Fibroblast of lung (primary cell): ENCODE measurements at places on chromosomes 13 and 19. TPM values are rescaled to one million over a fixed set of nuclear protein-coding genes. Genes with fewer than 3 reads are reported as not detected.

DNA sequence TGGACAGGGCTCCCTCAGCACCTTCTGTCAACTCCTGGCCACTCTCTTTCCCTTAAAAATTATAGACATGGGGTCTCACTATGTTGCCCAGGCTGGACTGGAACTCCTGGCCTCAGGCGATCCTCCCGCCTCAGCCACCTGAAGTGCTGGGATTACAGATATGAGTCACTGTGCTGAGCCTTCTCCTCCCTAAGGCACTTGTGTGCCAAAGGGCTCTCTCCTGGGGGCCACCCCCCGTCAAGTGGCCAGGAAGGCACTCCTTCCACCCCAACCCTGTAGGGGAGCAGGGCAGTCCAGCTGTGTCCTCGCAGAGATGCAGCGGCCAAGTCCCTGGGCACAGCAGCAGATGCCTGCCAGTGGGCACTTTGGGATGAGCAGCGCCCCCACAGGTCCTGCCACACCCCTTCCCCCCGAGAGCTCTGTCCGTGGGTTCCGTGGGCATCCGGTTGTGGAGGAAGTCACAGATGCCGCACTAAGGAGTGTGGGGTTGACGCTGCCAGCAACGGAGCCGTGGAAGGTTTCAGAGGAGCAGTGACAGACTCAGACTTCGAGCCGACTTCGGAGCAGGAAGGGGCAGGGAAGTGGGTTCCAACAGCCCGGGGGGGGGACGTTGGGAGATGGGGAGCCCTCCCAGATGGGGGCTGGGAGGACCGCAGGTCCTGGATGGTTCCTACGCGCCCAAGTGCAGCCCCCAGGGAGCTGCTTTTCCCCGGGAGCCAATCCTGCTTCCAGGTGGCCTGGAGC is 3.3 kb upstream of the UQCR11 start:
- no peak overlapping the region for H3K27ac ChIP-seq
- DNase-seq: no peak
- H3K36me3 ChIP-seq: peaks cover 24% of the 10 kb centered on the region

DNA sequence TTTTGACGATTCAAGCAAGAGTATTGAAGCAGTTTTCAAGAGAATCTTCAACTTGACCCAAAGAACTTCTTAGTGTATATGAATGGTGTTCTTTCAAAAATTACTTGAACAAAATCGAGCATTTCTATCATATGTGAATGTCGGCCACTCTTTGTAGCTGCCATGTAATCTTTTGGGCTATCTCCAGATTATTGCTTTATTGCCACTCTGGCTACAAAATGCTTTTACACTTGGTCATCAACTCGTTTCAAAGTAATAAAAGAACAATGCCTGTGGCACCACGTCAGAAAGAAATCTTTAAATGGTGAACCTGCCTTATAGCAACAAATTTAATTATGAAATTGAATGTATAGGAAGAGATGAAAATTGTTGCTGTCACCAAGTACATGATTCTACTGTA is 834.5 kb downstream of the GPC5 start:
- no peaks in the 10 kb centered on the region for H3K27me3 ChIP-seq
- H3K36me3 ChIP-seq: no peaks in the 10 kb centered on the region
- no peak overlapping the region for H3K27ac ChIP-seq
- DNase-seq: no peak
- H3K4me3 ChIP-seq: no peak overlapping the region
- no peaks in the 10 kb centered on the region for H3K4me1 ChIP-seq

DNA sequence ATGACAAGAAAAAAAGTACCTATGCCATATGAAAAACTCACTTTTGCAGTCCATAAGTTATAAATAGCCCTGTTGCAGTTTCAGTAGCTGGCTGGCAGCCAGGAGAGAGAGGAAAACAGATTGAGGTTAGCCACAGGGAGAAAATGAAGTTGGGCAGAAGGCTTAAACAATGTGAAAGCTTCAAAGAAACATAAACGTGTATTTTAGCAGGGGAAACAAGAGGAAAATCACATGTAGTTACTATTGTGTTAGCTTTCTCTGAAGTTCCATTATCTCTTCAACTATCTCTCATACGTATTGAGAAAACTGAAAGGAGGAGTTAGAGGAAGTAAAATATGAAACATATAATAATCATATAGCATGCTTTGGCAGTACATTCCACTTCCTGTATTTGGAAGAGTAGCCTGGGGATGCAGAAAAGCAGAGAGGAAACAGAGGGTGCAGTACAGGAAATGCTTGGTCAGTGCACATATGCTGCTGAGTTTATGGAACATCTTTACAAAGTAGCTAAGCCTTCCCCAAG is 1551.1 kb downstream of the EFNB2 start:
- H3K4me3 ChIP-seq: no peak overlapping the region
- DNase-seq: peak; percentile 72
- no peak overlapping the region for H3K27ac ChIP-seq

GRCh38 chr13:73060251-73061160 is 1.7 kb downstream of the KLF5 start:
- H3K27ac ChIP-seq: no peak overlapping the region
- no peaks in the 10 kb centered on the region for H3K27me3 ChIP-seq
- no peaks in the 10 kb centered on the region for H3K36me3 ChIP-seq
- no peaks in the 10 kb centered on the region for H3K4me1 ChIP-seq
- DNase-seq: peak; percentile 78
- H3K4me3 ChIP-seq: peak overlapping the region; percentile 66

DNA sequence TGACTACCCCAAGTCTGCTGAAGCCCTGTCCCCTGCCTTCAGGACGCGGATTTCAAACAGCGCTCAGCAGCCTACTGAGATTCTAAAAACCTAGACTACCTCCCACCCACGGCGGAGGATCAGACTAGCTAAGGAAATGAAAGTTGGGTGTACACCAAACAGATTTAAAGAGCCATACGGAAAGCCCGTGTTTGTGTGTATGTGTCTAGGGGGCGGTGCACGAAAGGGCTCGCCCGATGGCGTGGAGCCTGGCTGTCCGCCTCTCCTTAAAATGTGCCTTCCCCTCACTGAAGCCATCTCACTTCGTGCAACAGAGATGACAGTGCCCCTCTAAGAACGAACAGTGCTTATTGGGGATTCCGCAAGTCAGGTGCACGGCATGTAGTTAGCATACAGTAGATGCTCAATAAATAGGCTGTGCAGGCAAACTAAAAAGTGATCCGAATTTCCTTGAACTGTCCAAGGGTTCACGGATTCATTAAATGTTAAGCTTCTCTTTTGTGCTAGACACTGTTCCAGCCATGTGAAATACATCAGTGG is 639 bp downstream of the LENG1 start:
- peak overlapping the region; percentile 95 for H3K4me3 ChIP-seq
- peaks cover 16% of the 10 kb centered on the region for H3K4me1 ChIP-seq
- H3K36me3 ChIP-seq: peaks cover 21% of the 10 kb centered on the region
- no peaks in the 10 kb centered on the region for H3K27me3 ChIP-seq
- H3K27ac ChIP-seq: peak overlapping the region; percentile 98

The APOC1 gene
- total RNA-seq: 2.3 and 8.0 TPM in 2 replicates

DNA sequence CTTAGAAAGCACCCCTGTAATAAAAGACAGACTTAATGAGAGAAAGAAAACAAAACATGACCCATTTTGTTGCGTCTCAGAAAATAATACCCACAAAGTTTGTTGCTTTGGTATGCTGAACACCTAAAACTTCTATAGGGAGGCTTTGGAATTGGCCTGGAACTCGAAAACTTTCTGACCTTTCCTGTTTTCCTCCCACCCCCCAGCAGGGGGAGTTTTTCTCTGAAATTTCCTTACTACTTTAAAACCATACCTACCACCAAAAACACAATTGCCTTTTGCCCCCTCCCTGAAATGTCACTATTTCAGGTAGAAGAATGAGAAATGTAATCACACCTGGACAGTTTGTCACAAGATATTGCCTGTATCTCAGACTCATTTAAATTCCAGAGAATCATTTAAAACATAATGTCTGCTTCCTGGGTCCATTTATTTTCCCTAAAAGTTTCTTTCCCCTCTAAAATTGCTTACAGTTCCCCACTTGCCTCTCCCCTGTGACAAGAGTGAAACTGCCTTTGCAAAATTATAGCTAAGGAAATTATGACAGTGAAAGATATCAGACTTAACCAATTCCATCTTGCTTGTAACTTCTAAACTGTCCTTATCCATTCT is 2700.2 kb downstream of the PCDH9 start:
- no peak overlapping the region for H3K4me3 ChIP-seq
- H3K36me3 ChIP-seq: no peaks in the 10 kb centered on the region
- DNase-seq: no peak
- no peaks in the 10 kb centered on the region for H3K4me1 ChIP-seq
- no peaks in the 10 kb centered on the region for H3K27me3 ChIP-seq

The FUT6 gene
- total RNA-seq: not detected in 2 replicates

The SIGLEC7 gene
- not detected in 2 replicates for total RNA-seq

DNA sequence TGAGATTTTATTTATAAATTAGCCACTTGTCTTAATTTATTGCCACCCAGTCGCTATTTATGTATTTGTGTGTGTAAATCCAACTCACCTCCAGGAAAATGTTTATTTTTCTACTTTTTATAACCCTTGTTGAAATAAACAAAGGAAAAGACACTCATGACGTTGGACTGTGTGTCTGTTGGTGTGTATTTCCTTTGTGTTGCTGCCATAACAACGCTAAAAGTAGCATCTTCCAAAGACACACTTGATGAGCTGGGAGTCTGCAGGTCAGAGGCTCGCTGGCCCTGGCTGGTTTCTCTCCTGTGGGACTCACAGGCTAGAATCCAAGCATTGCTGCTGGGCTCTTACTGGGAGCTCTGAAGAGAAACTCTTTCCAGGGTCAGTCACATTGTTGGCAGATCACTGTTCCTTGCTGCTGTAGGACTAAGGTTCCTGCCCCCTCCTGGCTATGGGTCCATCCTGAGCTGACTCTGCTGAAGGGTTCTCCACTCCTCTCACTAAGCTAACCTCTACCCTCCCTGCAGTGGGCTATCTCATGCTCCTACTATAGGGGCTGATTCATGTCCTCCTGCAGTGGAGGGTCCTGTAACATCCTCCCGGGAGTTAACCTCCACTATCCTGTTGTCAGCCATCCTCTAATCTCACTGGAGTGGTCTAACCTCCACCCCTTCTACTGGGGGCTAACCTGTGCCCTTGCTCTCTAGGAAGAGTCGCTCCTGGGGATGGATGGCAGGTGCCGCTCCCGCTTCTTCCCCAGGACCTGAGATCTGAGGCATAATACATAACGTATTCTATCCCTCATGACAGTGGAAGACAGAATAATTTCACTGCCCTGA is 2.1 kb downstream of the IFNL2 start:
- no peak for DNase-seq
- H3K4me1 ChIP-seq: no peaks in the 10 kb centered on the region
- H3K27me3 ChIP-seq: peaks cover 9% of the 10 kb centered on the region
- H3K4me3 ChIP-seq: no peak overlapping the region

DNA sequence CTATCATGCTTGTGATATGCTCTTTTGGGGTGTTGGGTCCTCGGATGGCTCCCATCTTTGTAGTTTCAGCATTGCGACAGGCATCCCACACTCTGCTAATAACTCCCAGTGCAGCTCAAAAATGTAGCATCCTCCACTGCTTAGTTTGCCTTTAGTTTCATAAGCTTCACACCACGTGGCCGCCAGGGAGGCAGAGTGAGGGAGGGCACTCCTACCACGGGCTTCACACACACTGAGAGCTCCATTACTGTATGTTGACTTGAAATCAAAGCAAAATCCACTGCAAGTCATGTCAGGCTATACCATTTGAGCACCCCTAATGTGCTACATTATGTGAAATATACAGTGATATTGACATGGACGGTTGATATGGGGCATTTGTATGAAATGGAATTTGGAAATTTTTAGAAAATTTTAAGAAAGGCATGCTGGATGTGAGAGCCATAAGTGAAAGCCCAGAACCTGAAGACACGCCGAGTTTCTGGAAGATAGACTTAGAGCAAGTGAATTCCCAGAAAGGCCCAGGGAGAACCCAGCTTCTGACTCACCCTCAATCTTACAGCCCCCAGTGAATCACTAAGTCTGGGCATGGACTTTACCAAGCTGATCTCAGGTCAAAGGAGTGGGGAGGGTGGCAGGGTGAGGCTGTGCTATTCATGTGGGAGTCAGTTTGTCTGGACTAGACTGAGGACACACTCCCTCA is 94.1 kb downstream of the HSPH1 start:
- H3K27me3 ChIP-seq: no peaks in the 10 kb centered on the region
- H3K4me1 ChIP-seq: no peaks in the 10 kb centered on the region
- H3K27ac ChIP-seq: no peak overlapping the region

GRCh38 chr19:24166055-24166454 is 79.1 kb downstream of the ZNF254 start:
- no peaks in the 10 kb centered on the region for H3K36me3 ChIP-seq
- no peak for DNase-seq
- no peaks in the 10 kb centered on the region for H3K27me3 ChIP-seq
- H3K4me1 ChIP-seq: no peaks in the 10 kb centered on the region
- no peak overlapping the region for H3K4me3 ChIP-seq

DNA sequence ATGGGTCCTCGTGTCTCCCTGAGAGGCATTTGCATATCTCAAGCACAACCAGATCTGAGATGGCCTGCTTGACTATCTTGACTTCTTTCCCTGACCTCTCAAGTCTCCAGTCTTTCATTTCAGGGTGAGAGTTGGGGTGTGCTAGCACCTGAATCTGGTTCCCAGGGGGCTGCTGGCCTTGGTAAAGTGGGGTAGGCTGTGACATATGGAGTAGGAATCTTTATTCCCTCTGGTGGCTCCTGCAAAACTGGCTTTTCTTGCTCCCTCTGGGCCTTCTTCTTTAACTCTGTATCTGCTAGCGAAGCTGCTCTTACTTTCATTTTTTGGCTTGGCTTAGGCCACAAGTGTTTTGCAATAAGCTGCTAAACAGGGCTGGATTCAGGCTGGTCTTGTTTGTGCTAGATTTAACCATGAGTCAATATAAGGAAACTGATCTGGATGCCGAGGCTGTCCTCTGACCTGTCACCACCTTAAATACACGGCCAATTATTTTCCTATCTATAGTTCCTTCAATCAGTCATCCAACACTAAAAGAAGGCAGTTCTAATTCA is 42.3 kb downstream of the ZNF493 start:
- no peaks in the 10 kb centered on the region for H3K27me3 ChIP-seq
- no peaks in the 10 kb centered on the region for H3K36me3 ChIP-seq
- no peaks in the 10 kb centered on the region for H3K4me1 ChIP-seq
- H3K27ac ChIP-seq: no peak overlapping the region

GRCh38 chr19:45569619-45570421 is 14.8 kb downstream of the OPA3 start:
- no peaks in the 10 kb centered on the region for H3K27me3 ChIP-seq
- H3K4me1 ChIP-seq: peaks cover 8% of the 10 kb centered on the region
- H3K36me3 ChIP-seq: no peaks in the 10 kb centered on the region
- H3K4me3 ChIP-seq: no peak overlapping the region
- no peak overlapping the region for H3K27ac ChIP-seq

DNA sequence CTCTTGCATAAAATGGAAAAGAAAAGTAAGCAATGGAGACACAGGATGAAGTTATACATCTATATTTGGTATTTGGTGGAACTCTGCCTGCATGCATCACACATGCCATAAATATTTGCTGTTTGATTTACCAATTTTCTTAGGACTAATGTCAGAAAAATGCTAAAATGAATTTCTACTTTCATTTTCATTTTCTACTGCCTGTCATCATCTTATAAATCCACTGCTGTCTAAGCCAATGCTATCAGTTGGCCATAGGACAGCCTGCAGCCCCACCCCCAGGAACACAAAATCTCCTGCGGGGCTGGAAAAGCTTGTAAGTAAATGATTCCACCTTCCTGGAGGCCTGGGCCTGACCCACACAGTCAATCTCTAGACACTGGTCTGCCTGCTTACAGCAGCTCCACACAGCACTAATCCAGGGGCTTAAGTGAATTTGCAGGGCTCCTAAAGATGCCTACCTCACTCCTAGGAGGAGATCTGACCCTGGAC is 122.0 kb downstream of the ENOX1 start:
- peak overlapping the region; percentile 74 for H3K27ac ChIP-seq
- no peak overlapping the region for H3K4me3 ChIP-seq
- H3K27me3 ChIP-seq: no peaks in the 10 kb centered on the region
- peak; percentile 79 for DNase-seq
- H3K36me3 ChIP-seq: no peaks in the 10 kb centered on the region
- peaks cover 7% of the 10 kb centered on the region for H3K4me1 ChIP-seq
